Stimulated activated naive CD8-positive, alpha-beta T cell treated with anti-CD3 and anti-CD28 coated beads, Interleukin-15, Interleukin-2, amounts not matched to agents 100 U/mL and 50 U/mL, for 24 hours (primary cell): ENCODE measurements at places on chromosomes 6 and 20.

- DNase-seq, result peak; percentile 37
Observed at GRCh38 chr6:31657406-31658157, 1.9 kb downstream of the APOM start.

DNA sequence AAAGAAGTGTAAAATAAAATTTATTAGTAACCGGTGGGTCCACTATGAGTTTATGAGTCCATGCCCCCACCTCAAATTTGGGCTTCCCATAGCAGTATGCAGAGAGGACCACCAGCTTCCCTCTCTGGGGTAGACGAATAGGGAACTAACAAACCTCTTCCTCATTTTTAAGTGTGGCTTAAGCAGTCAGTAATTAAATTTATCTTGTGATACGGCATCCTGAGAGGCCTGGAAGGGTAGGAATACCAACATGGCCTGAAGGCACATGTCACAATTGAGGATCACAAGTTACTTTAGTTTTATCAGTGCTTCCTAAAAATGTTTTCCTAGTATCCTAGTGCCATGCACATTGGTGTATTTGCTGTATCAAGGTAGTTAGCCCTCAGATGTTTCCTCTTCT lies 239.9 kb downstream of the HIVEP2 start:
- no peak for DNase-seq

DNA sequence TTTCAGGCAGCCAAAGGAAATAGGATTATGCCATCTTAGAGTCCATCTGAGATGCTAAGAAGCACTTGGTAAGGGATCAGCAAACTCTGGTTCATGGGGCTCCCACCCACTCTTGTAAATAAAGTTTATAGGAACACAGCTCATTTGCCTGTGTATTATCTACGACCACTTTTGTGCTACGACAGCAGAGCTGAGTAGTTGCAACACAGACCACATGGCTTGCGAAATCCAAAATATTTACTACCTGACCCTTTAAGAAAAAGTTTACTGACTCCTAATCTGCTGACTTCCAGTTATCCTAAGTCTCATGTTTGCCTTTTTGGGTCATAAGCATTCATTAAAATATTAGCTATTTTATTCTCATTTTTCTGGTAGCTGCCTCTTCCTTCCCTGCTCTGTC lies 859.0 kb downstream of the QKI start:
- DNase-seq, result no peak

- DNase-seq, result no peak
Observed at GRCh38 chr20:60372275-60372674, 414.1 kb downstream of the CDH26 start.

GRCh38 chr6:129429956-129430355 lies 280.0 kb downstream of the ARHGAP18 start:
- DNase-seq, result no peak

- DNase-seq, result no peak
Observed at GRCh38 chr6:161356167-161356854, 82.5 kb upstream of the AGPAT4 start.

DNA sequence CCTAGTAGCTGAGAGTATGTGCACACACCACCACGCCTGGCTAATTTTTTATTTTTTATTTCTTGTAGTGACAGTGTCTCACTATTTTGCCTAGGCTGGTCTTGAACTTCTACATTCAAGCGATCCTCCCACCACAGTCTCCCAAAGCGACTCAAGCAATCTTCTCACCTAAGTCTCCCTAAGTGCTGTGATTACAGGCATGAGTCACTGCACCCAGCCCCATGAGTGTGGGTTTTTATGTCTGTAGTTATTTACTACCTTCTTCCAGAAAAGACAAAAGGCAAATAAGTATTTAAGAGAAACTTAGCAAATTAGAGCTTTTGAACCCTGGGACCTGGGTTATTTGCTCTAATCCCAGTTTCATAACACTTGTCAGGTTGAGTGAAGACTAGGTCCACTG lies 92.3 kb upstream of the HCRTR2 start:
- DNase-seq, result no peak

- no peak for DNase-seq
Observed at GRCh38 chr20:32116079-32116521, 6.6 kb downstream of the TM9SF4 start.

GRCh38 chr6:34276881-34277762 lies 28.3 kb upstream of the SMIM29 start:
- no peak for DNase-seq

GRCh38 chr6:110039981-110040383 lies 61.9 kb downstream of the GPR6 start:
- peak; percentile 46 for DNase-seq

DNA sequence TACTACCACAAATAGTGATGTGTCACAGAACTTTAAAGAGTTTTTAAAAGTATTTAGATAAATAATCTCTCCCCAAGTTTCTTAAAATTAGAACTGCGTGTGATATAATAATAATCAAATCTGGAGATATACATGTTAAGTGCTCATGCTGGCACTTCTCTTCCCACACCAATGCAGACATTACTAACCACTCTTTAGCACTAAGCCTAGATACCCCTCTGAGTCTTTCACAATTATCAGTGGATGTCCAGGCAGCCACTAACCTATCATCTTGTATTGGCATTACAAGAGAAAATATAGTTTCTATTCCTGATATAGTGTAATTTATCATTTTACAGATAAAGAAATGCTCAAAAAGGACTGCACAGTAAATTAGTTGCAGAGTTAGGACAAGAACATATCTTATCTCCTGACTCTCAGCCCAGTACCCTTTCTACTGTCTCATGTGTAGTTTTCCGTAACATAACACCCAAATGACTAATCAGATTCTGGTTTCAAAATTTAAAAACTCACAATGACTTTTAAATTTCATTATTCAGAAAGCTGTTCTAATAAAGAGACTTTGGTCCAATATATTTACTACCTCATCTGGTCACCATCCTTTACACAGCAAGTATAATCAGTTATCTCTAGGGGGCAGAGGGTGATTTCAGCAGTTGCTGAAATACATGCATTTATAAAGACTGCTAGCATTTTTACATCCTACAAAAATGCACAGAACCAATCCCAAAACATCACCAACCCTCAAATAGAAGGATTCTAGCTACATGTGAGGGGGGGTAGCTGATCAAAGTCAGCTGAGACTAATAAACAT lies 215.5 kb upstream of the MCHR2 start:
- no peak for DNase-seq

DNA sequence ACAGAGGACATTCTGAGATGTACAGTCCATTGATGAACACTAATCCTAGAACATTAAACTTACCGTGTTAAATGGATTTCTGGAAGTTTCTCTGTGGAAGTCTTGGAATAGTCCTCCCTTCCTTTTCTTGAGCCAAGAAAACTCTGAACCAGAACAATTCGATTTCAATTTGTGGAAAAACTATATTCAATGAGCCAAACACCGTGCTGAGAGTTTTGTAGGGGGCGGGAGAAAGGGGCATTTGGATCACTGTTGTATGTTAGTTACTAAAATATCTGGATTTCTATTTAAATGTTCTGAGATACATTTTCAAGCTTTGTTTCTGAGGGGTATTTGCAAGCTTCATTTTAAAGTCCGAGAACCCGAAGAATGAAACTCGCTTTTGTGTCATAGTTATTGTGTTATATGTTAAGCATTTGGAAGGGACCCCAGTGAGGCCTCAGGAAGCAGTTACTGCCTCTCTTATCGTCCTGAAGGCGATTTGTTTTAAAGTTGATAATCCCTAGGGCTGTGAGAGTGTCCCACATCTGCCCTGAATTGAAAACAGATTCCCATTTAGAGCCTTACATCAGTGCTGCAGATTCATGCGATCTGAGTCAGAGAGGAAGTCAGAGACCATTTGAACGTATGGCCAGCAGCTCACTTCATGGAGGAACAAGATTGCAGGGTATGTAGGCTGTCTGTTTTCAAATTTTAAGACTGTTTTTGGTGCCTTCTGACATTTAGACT lies 70.8 kb upstream of the SASH1 start:
- no peak for DNase-seq

- no peak for DNase-seq
Observed at GRCh38 chr20:11379257-11380011, 538.3 kb upstream of the BTBD3 start.

DNA sequence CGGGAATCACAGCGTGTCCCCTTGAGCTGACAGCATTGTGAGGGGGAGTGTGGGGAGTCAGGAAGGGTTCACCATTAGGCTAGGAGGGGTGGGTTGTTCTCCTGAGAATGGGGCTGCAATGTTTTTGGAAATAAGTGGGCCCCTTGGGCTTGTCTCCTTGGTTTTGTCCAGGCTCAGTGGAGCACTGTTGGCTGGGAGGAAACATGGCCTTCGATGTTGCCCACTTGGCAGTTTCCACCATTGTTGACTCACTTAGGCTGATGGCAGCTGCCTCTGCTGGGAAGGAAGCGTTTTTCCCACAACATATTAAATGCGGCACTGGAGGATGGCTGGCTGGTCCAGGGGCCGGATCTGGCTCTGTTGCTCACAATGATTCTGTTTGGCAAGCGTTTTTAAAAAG lies 512.1 kb downstream of the QKI start:
- no peak for DNase-seq

DNA sequence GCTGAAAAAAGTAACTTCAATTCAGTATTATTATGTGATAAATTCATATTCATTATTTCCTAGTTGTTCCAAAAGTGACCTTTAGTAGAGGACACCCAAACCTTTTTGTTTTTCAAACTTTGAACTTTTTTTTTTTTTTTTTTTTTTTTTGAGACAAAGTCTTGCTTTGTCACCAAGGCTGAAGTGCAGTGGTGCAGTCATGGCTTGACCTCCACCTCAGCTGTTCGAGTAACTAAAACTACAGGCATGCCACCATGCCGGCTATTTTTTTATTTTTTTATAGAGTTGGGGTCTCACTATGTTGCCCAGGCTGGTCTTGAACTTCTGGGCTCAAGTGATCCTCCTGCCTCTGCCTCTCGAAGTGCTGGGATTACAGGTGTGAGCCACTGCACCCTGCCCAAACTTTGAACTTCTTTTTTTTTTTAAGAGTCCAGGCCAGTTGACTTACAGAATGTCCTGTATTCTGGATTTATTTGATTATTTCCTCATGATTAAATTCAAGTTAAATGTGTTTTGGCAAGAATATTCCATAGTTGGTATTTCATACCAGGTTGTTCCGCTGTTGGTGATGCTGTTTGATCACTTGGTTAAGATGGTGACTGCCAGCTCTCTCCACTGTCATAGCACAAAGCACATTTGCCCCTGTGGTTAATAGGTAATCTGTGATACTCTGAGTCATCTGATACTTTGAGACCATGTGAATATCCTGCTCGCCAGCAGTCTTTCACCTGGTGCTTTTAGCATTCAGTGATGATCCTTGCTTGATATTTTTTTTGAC lies 48.0 kb downstream of the VAPB start:
- no peak for DNase-seq

DNA sequence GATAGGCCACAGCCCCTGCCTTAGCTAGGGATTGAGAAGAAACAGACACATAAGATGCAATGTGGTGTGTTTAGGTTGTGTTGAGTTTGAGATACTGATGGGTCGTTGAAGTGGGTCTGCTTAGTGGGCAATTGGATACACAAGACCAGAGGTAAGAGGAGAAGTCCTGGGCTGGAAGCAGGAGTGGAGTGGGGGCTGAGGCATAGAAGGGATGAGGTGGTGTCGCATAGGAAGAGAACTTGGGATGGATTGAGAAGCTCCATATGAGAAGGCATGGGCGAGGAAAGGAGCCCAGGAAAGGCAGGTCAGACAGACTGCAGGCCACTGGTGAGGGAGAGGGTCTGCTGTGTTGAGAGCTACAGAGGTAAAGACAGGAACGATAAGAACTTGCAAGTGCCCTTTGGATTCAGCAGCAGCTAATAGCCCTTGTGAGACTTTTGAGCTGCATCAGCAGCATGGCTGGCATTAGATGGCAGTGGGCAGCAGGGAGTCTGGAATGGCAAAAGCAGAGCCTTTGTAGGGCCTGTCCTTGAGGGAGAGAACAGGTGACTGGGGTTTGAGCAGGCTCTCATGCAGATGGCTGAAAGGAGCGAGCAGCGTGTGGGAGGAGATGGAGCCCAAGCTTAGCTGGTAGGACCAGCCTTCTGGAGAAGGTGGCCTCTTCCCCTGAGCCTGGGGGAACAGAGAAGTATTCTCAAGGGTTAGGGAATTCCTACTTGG lies 33.2 kb downstream of the PLCG1 start:
- DNase-seq, result peak; percentile 2

DNA sequence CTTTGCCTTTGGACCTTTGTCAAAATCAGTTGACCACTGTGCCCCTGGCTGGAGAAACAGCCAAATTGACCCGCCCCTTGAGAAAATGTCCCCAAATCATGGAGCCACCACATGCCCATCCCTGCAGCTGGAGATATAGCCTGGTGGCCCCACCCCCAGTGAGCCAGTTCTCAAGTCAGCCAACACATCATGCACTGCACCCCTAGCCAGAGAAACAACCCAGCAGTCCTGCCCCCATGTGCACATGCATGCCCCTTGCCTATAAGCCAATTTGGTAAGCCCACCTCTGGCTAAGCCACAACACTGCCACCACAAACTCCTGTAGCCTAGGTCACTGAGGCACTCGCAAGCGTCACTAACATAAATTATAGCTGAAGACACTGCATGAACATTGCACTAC lies 174.2 kb upstream of the ECI2 start:
- no peak for DNase-seq

- DNase-seq, result no peak
Observed at GRCh38 chr20:1448081-1448620, 18.5 kb downstream of the NSFL1C start.

- DNase-seq, result no peak
Observed at GRCh38 chr6:75609639-75610590, 8.2 kb downstream of the SENP6 start.

DNA sequence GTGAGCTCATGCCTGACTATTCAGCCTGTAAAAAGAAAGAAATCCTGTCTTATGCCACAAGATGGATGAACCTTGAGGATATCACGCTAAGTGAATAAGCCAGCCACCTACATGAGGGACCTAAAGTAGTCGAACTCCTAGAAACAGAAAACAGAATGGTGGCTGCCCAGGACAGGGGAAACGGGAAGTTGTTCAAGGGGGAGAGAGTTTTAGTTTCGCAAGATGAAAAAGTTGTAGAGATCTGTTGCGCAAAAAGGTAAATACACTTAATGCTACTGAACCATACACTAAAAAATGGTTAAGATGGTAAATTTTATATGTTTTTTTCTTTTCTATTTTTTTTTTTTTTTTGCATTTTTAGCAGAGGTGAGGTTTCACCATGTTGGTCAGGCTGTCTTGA lies 74.1 kb upstream of the RALY start:
- no peak for DNase-seq

- no peak for DNase-seq
Observed at GRCh38 chr6:49551866-49552129, 1.3 kb downstream of the C6orf141 start.

DNA sequence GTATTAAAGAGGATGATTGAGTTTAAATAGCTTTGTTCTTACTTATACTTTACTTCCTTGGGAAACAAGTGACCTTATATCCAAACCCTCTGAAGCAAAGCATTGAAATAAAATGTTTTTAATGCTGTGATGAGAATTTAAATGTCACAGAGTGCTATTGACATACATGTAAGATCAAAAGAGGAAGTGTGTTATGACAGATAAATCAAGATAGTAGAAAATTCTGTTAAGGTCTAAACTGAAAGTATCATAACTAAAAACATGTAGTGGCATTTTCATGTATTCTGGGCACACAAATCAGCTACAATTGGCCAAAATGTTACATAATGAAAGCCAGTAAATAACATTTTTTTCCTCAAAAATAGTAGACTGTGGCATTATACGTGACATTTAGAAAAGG lies 318.0 kb downstream of the GRIK2 start:
- no peak for DNase-seq
